CD4-positive, alpha-beta T cell treated with Interleukin-1 beta for 1 hour (primary cell): ENCODE measurements at places on chromosomes 13 and 19.

DNA sequence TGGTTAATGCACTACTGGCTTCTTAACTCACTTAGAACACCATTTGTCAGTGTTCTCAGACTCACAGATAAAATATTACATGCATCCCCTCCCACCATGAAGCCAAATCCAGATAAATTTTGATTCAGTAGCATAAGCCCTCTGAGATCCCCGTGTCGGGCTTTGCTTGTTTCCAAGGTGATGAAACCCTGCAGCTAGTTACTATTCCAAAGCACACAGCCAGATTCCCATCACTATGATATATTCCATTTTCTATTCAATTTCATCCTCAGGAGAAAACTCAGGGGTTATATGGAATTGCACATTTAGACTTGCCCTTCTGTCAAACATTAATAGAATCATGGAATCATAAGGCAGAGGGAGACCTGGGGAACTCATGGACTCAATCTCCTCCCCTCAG is 9.4 kb upstream of the FAM124A start:
- DNase-seq, result no peak

GRCh38 chr13:72153272-72153671 is 286.3 kb upstream of the DACH1 start:
- no peak for DNase-seq

- DNase-seq, result no peak
These were observed 3.0 kb downstream of the APOC2 start for GRCh38 chr19:44948763-44949374.

DNA sequence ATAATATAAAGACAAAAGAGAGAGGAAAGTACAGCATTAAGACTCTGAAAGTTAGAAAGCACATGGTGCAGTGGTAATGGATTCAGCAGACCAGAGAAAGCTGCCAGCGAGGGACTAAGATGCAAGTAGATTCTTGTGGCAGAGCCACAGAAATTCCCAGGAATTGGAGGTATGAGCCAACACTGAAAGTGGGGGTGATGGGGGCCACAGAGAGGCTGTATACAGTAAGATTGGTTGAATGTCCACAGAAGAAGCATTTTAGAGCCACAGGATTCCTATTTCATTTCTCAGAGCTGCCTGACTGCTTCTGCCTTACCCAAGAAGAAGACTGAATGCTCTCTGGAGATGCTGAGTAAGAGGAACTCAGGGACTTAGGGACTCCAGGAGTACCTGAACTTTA is 295.0 kb downstream of the LMO7 start:
- no peak for DNase-seq

- peak; percentile 69 for DNase-seq
These were observed 6.1 kb downstream of the BEST2 start for GRCh38 chr19:12757544-12758274.

- DNase-seq, result no peak
These were observed 150.7 kb downstream of the KCTD15 start for GRCh38 chr19:33947265-33947964.

DNA sequence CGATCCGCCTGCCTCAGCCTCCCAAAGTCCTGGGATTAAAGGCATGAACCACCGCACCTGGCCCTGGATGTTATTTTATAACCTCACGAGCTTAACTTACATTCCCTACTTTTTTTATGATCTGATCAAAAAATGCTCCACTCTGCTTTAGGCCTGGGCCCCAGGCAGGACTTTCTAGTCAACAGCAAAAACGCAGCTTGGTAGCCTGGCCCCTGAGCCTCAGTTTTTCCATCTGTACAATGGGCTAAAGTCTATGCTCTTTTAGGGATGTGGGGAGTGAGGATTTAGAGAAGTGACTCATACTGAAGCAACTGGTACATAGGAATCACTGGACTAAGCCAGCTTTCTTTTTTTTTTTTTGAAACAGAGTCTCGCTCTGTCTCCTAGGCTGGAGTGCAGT is 11.9 kb upstream of the PIK3R2 start:
- no peak for DNase-seq

GRCh38 chr13:83298617-83299016 is 583.7 kb downstream of the SLITRK1 start:
- DNase-seq, result no peak

DNA sequence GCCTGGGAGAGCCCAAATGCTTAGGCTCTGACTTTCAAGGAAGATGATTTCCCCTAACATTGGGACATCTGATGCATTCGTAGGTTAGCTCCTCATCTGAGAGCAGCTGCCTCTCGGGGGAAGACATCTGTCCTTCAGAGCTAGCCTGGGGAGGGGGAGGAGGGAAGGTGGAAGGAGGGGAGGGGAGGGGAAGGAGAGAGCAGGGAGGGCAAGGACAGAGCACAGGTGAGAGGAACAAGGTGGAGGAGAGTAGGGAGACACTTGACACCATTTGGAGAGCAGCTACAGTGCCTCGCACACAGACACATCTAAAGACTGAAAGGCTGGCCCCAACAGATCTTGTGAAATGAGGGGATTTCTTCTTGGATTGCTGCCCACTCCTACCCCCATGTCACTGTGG is 103.8 kb downstream of the ZDHHC20 start:
- no peak for DNase-seq

- DNase-seq, result no peak
These were observed 7.8 kb downstream of the GTF3A start for GRCh38 chr13:27432180-27432579.

DNA sequence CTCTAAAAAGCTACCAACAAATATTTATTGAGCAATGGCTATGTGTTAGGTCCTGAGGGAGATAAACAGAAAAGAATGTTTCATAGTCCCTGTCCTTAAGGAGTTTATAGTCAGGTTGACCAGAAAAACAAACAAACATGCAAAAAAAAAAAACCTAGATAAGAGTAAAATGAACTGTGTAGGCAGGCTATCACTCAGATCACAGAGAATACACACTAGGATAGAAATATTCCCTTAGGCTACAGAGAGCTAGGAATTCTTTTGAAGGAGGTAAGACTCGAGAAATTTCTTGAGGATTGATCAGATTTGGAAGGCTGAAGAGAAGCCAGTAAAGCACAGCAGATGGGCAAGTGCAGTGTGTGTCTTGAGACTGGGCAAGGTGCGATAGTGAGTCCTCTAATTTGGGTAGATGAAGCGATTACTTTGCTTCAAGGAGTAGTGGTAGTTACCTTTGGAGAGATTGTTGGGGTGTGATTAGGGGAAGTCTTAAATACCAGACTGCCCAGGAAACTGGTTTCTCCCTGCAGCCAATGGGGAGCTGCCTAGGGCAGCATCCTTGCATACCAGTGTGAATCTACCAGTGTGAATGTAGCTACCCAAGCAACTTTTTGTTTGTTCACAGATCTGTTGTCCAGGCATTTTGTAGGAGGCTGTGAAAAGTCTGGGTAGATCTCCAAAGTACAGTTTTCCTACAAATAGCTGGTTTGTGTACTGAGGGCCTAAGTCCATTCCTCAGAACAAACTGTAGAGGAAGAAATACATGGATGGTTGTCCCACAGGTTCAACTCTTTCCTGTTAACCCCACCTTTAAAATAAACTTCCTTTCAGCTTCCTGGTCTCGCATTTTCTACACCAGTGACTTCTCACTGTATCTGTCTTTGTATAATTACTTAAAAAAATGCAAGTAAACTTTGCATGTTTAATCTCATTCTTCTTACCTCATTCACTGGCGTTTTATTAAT is 314.1 kb downstream of the KLF5 start:
- DNase-seq, result no peak

DNA sequence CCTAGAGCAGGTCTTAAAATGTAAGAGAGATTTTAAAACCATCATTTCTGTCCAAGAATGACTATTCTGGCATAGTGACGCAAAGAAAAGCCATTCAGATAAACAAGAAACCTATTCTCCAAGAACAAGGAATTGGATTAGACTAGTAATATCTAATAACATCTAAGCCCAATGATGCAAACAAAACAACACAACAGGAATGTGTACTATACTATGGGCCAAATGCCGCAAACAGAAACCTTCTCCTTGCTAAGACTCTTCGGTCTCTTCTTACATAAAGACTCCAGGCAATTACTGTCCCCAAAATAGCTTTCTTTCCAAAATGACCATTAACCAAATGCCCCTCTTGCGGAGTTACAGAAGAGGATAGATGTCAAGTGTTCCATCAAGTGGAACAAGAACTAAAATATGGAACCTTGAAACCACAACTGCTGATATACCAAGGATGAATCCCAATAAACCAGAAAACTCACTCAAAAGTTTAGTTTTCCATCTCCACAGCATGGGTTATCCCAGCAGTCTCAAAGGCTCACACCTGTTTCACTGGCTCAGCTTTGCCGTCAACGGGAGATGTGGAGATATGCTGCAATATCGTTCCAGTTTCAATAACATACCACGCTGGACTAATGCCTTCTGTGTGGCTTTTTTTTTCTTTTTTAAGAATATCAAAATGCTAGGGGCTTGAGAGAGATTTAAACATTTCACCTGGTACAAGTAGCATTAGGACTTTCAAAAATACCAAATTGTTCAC is 76.2 kb downstream of the FOXO1 start:
- DNase-seq, result no peak

DNA sequence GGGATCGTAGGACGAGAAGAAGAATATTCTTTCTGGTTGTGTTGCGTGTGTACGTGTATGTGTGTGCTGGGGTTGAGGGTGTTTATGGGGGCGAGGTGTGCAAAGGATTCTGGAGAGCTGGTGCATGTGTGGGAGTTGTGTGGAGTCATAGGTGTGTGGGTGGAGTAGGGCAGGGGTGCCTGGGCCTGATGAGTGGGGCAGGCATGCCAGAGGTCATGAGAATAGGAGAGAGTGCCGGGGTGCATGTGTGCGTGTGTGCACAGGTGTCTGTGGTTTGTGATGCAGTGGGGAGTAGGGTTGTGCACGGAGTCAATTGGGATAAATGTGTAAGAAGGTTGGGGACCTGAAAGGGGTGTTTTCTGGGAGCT is 649 bp downstream of the TMEM91 start:
- no peak for DNase-seq

DNA sequence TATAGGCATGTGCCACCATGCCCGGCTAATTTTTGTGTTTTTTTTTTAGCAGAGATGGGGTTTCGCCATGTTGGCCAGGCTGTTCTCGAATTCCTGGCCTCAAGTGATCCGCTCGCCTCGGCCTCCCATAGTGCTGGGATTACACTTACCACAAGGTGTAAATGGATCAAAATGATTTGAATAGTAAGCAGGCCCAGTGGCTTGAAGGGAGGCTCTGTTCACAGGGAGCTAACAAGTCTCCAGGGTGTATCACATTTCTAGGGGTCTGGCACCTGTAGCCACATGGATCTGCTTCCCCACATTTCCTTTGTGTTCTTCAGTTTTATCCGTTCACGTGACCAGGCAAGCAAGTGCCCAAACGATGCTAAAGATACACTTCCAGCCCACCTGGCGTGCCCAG is 13.5 kb upstream of the CNFN start:
- DNase-seq, result no peak

DNA sequence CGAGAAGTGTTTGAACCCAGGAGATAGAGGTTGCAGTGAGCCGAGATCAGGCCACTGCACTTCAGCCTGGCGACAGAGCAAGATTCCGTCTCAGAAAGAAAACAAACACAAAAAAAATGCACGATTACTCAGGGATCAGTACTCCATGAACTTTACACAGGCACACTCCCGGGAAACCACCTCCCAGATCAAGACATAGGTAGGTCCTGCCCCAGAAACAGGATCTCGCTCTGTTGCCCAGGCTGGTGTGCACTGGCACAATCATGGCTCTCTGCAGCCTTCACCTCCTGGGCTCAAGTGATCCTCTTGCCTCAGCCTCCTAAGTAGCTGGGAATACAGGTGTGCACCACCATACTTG is 11.2 kb downstream of the VASP start:
- DNase-seq, result no peak

- no peak for DNase-seq
These were observed 362.5 kb downstream of the ZNF536 start for GRCh38 chr19:30734669-30735068.

GRCh38 chr13:102965802-102966201 is 100.4 kb downstream of the SLC10A2 start:
- DNase-seq, result no peak

DNA sequence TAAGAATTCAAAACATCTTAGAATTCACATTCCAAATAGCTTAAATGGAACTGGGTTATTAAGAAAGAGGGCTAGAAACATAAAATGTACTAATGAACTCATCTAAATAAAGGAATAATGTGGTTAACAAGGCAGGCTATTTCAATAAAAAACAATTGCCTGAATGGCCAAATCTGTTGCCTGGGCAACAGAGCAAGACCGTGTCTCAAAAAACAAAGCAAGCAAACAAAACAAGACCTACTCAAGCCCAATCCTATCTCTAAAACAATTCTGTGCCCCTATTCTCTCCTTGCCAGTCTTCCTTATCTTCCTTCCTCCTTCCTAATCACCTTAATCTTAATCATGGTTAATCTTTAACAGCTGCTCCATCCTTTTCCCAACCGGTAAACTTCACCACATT is 12.1 kb downstream of the IGFL1 start:
- no peak for DNase-seq

- DNase-seq, result no peak
These were observed 12.4 kb downstream of the C19orf25 start for GRCh38 chr19:1466461-1467214.

DNA sequence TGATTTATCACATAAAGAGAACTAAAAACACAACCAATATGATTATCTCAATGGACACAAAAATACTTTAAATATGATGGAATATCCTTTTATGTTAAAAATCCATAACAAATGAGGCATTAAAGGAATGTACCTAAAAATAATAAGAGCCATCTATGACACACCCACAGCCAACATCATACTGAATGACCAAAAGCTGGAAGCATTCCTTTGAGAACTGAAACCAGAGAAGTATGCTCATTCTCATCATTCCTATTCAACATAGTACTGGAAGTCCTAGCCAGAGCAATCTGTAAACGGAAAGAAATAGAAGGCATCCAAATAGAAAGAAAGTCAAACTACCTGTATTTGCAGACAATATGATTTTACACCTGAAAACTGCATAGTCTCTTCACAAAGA is 671.0 kb downstream of the SLITRK1 start:
- DNase-seq, result no peak

- DNase-seq, result no peak
These were observed 50.7 kb downstream of the LHFPL6 start for GRCh38 chr13:39552246-39552645.

GRCh38 chr13:44195245-44195644 is 178.4 kb upstream of the SERP2 start:
- DNase-seq, result no peak

DNA sequence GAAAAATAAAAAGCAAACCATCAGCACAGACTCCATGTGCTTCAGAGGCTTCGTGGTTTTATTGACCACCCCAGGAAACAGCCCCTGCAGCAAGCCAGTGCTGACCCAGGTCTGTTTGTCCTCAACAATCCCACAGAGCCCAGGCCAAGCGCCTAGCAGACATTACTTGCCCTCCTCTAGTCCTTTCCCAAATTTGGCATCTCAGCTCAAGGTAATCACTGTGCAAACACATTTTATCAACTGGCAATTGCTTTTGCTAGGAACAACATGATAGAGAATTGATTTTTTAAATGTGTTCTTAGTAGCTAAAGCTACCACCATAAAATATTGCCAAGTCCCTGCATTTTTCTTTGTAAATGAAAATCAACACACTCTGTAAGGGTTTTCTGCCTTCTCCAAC is 121.8 kb downstream of the STOML3 start:
- DNase-seq, result no peak

DNA sequence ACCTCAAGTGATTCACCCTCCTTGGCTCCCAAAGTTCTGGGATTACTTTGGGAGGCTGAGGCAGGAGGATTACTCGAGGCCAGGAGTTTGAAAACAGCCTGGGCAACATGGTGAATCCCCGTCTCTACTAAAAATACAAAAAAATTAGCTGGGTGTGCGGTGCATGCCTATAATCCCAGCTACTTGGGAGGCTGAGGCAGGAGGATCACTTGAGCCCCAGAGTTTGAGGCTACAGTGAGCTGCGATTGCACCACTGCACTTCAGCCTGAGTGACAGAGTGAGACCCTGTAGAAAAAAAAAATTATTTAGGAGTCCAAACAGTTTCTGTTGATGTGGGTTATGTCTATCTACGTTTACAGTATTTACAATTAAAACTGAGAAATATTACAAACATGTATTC is 6.7 kb downstream of the FOXA3 start:
- DNase-seq, result no peak
